Peyer's patch (tissue), 4 donors: ENCODE measurements at places on chromosomes 4 and X.

- DNase-seq = no peak
Measured at GRCh38 chr4:183747380-183747779, 88.3 kb downstream of the TRAPPC11 start.

GRCh38 chrX:107014936-107015335, 14.9 kb upstream of the MORC4 start:
- DNase-seq = no peak

- DNase-seq = no peak
Measured at GRCh38 chr4:181043486-181043885, 1199.7 kb upstream of the TENM3 start.

GRCh38 chr4:183424109-183424744, 20.2 kb upstream of the CDKN2AIP start:
- DNase-seq = no peak

DNA sequence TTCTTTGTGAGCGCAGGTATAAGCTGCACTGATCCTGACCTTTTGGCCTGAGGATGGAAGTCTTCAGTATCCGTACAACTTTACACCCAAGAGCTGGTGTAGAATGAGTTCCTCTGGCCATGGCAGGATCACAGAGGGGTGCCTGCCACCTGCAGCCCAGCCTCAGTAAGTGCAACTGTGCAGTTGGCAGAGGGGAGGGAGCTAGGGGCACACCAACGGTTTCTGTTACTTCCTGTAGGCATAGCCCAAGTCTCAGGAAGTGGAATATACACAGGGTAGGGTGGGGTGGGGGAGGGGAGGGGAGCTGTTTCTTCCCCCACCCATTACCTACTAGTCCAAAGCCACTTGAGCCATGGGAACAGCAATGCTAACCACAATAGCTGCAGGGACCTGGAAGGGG, 85.4 kb upstream of the GBA3 start:
- peak; percentile 64 for DNase-seq

- DNase-seq = no peak
Measured at GRCh38 chr4:149897783-149898182, 82.1 kb upstream of the IQCM start.

DNA sequence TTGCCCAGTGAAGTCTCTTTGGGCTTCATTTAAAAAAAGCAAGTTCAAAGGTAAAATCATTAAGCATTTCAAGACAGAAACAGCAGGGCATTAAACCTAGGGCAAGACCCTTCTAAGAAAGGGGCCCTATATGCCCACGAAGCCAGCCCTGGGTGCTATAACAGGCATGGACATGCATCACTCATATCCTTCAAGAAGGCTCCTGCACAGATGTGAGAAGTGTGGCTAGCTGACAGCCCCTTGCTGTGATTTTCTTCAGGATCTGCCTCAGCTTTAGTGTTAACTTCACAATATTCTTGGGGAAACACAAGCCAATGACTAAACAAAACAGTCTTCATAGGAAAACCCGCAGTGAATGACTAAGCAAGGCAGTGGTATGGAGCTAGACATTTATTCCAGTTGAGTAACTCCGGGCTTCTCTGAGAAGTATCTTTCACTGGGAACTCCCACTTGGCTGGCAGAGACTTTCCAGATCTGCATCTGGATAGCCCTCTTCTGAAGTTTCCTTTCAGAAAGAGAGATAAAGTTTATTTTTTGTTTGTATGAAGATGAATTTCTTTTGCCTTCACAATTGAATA, 11.9 kb upstream of the MAOA start:
- DNase-seq = no peak

- no peak for DNase-seq
Measured at GRCh38 chr4:110667670-110668069, 44.8 kb upstream of the PITX2 start.

DNA sequence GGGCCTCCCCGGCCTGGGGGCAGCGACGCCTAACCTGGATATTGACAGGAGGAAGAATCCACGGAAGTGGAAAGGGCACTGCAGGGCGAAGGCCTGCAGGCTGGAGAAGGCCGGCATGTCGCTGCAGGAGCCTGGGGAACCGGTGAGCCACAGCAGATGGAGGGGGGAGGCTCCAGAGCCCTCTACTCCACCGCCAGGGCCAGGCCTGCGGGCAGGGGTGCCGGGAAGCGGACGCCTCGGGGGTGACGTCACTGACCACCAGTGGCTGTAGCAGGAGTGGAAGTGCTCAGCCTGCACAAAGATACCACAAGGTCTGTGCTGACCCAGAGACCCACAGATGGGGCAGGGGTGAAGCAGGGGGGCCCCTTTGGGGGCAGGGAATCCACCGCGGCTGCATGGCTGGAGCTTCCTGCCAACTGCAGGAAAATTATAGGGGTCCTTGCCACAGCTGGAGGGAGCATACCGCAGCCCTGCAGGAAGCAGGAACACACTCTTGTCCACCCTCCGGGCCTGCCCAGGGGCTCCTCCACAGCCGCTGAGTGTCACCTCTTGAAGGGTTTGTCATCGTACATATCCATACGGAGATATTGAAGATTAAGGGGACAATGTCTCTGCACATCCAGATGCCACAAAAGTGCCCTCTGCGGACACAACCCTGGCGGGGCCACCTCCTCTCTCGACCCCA, 7.6 kb upstream of the HTRA3 start:
- DNase-seq = no peak

GRCh38 chr4:129543299-129543698, 447.3 kb downstream of the C4orf33 start:
- no peak for DNase-seq

DNA sequence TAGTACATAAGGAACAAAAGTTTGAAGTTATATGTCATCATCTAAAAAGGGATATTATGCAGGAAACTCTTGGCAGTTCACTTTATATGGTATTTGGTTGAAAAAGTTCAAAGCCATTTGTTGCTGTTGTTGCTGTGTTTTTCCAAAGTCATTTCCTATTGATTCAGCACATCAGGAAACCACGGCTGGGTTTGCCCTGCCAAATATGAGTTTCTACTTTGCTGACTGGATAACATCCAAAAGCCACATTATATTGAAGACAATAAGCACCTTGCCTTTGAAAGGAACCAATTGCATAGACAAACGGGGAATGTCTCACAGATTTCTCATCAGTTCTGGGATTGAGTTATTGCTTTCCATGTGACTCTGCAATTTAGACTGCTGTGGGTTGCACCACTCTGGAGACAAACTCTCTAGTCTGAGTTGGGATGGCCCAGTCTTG, 206.1 kb downstream of the SLC39A8 start:
- DNase-seq = no peak

DNA sequence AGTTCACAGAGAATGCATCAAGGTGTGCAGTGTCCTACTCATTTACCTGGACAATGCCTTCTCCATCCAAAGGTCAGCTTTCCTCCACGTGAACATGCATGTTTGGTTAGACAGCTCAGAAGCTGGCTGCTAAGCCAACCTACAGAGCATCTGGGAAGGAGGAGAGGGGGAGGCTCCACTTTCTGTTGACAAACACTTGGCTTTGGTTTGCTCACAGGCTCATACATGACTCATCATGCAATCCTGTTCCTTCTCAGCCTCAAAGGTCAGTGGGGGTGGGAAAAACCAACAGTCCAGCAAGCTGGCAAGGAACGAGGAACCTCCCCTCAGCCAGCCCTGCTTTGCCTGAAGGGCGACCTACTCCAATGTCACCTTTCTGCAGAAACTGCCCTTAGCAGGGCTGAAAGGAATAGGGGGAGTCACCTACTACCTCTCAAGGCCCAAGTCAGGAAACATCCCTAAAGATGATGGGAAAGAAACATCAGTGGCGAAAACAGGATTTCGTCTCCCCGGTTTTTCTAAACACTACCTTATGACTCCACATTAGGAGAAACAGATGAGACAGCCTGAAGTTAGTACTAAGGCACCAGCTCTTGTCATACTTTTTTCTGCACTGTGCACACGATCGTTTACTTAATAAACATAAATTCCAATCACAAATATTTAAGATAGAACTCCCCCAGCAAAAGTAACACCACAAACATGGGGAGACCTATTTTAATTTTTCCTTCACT, 37.9 kb downstream of the RELL1 start:
- DNase-seq = no peak

DNA sequence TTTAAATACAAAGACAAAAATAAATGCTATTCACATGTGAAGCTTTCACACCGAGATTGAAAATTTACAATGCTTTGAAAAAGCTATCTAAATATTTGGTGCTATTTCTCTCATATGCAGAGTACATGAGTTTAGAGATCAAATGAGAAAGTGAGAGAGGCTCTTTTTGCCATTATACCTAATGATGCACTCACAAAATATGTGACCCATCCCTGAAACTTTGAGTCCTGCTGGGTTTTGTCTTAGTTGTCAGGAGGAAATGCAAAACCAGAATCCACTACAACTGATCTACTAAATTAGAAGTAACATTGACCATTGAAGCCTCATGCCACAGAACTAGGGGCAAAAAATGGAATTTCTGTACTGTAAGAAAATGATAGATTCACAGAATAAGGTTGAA, 251.7 kb downstream of the MAPK10 start:
- DNase-seq = no peak

GRCh38 chr4:40202474-40202873, 5.6 kb downstream of the RHOH start:
- no peak for DNase-seq

DNA sequence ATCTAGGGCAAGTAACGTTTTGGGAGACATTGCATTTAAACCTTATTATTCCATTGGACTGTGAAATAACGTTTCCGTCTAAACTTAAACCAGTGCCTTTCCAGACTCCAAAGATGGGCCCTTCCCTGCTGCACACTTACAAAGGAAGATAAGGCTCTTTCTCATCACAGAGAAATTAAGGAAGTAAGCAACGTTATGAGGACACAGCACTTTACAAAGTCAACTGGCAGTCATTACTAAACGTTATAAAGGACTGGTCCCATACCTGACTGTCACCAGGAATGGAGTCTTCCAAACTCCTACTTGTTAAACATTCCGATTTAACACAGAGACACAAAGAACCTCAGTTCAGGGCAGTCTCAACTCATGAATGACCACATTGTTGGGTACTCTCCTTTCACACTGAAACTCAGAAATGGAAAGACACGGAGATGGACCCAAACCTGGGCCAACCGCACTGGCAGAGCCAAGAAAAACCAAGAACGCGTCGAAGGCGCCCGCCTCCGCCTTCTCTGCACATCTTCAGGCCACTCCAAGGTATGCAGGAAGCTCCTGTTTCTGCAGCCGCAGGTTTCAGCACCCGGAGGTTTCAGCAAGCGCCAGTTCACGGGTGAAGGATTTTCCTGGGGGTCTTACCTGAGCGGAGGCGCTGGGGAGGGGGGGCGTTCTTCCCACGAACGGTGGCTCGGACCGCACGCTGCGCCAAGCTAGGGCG, 670 bp downstream of the PAPSS1 start:
- DNase-seq = no peak

- no peak for DNase-seq
Measured at GRCh38 chr4:13558881-13559280, 14.6 kb upstream of the NKX3-2 start.

DNA sequence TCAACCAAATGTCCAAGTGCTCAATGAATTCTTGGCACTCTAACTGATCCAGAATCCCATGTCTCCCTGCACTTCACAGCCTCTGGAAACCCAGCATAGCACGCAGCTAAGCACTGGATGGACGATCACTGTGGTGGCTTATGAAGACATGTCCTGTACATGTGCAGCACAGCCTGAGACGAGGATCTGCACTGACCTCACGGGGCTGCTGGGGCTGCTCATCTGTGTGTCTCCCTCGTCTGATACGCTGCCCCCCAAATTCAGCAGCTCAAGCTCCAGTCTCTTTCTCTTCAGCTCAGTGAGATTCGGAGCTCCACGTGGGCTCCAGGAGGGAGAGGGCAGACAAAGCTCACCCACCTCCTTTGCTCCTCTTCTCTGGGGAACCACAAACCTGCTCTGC, 126.9 kb downstream of the CPZ start:
- DNase-seq = no peak

- no peak for DNase-seq
Measured at GRCh38 chrX:110924871-110925270, 129.3 kb upstream of the CHRDL1 start.

GRCh38 chr4:22477136-22477812, 38.6 kb downstream of the ADGRA3 start:
- DNase-seq = no peak
